Head of caudate nucleus (tissue), 42 donors: ENCODE measurements at places on chromosomes 7 and 10.
A peak's percentile ranks its signal among the peaks of the same experiment; 100 is the strongest.

GRCh38 chr10:74337330-74338016 is 186.5 kb downstream of the ADK start:
- DNase-seq, result no peak

DNA sequence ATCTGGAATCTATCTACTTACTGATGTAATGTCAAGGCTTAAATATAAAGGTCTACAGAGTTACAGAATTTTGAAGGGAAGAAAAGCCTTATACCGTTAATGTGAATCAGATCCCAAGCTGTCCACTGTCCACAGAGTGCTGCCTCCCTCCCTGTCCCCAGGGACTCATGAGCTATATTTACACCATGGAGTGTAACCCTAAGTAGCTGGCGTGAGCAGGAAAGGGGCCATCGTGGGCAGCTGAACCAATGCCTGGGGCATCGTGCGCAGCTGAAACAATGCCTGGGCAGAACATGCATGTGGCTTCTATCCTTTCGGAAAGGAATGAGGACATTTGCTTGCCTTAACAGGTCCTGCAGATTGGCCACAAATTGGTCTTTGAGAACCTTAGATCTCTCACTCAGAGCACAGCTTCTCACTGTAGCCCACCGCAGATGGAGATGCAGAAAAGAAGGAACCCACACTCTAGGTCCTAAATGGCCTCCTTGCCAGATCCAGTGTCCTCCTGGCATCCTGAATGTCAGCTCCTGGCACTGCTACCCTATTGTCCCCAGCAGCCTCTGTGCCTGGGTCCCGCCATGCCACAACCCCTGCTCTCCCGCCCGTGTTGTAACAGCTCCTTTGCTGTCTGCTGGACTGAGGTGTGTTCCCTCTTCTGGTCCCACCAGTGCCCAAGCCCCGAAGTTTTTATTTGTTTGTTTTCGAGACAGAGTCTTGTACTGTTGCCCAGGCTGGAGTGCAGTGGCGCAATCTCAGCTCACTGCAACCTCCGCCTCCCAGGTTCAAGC is 30.3 kb downstream of the CCDC3 start:
- DNase-seq, result no peak

GRCh38 chr7:141045842-141046620 is 27.8 kb upstream of the TMEM178B start:
- no peak for DNase-seq

DNA sequence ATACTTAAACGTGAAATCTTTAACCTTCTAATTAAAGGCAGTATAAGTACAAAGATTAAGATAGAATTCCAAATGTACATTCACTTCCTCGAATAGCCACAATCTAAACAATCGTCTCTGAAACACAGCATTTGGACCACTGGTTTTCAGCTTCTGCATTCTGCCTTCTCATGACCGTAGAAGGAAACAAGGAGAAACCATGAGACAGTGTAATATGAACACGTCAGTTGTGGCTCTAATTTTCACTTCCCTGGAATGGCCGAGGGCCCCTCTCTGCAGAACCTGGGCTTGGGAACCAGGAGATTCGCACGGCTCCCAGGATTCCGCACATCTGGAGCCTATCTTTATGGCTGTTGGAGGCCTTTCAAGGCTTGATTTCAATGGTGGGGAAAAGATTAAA is 189.3 kb downstream of the KLF6 start:
- no peak for DNase-seq

DNA sequence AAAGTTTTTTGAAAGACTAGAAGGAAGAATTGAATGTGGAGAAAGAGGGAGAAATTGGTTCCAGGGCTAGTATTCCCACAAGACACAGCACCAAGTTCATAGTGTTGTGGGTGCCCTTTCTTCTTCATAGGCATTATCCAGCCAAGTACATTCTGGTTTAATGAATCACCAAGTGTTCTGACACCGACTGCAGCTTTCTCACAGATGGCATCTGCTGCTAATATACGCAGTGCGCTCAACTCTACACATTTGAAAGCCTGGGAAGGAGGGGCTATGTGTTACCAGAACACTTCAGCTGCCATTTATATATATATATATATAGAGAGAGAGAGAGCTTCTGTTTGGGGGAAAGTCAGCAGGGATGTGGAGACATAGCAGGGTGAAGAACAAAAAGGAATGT is 1168.4 kb downstream of the GATA3 start:
- no peak for DNase-seq

DNA sequence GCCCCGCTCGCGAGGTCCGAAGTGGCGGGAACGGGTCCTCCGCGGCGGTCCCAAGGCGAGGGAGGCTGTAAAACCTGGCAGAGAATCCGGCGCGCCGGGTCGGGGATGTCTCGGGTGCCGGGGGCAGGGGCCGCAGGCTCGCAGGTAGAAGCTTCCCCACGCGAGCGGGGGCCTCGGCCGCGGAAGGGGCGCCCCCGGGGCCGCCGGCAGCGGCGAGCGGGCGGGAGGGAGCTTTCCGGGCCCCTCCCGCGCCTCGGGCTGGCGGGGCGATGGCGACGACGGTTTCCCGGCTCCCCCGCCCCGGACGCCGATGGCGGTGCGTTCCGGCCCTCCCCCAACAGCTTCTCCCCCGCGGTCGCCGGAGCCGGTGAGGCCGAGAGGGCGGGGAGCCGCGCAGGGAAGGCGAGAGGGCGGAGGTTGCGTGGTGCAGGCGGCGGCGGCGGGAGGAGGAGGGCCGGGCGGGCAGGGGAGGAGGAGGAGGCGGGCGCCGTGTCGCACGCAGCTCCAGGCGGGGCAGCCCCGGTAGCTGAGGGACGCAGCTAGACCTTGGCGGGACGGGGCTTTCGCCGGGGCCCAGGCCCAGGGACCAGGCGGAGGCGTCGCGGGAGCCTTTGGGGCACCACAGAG is at the start of gene CUL1:
Gene CUL1 (plus strand): TSS at position 507 of the 627 bp plus-strand sequence. CDS start 31,220 bp downstream, outside the sequence.
- DNase-seq, result peak; percentile 77

DNA sequence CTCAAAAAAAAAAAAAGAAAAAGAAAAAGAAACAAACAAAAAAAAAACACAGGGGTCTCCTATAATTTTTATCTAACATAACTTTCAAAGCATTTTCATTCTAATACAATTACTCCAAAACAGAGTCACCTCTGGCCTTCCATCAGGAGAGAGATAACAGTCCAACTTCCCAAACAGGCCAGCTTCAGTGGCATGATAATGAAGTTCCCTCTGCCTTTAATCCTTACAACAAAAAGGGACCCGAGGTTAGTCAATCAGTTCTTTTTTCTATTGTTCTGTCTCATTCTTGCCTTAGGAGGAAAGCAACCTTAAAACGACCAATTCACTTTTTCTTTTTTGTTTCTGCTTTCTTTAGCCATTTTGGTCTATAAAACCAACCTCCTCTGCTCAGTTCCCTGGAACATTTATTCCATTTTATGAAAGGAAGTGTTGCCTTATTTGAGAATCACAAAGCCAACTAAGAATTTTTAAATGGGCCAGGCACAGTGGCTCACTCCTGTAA is 16.5 kb upstream of the FXYD4 start:
- DNase-seq, result no peak

DNA sequence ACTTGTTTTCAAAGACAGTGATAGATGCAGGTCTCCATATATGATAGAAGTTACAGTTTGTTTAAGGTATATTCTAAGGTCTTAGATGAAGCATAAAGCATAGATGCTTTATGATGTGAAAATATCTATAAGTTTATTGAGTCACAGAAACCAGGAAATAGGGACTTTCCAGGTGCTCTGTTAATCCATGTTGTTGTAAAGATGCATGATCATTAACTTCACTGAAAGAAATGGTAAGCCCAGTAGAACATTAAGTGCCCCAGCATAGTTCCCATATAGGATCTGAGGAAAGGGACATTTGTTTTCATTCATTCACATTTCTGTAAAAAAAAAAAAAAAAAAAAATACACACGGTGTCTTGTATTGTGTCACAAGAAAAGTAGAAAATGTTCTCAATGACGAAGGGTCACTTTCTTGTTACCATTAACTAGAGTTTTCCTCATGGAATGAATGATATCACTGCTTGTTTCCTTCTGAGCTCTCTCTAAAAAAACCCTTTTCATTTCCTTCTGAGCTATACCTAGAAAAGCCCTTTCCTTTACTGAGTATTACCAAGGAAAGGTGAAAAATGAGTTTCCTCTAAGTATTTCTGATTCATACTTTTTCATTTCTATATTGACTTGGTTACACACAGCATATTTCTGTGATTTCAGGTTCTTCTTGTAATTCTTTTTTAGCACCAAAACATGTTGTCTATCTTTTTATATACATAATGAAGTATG is 105.2 kb downstream of the MACC1 start:
- no peak for DNase-seq

DNA sequence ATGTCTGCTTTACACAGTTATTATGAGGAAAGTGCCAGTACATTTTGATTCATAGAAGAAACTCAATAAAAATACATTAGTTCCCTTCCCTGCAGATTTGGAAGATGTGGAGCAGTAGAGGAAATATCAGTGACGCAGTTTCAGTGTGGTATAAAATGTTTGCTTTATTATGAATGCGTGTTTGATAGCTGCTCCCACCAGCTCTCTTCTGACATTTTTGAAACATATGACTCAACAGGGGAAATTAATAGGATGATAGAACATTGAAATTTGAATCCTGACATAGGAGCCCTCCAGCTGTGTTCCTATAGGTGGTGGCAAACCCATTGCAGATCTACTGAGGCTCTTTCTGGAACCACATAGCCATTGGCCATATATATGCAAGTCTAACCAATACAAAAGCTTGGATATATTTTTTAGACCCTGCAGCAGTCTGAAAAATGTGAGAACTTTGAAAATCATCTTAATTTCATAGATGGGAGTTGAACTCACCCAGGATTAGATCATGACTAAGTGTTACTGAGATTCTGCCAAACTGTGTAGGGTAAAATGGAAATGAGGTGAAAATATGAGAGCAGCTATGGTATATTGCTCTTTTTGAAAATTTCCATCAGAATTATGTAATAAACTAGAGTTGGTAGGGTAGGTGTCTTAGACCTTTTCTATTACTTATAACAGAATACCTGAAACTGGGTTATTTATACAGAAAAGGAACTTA is 47.8 kb downstream of the BZW2 start:
- no peak for DNase-seq

GRCh38 chr7:155979566-155979965 is 167.3 kb upstream of the SHH start:
- DNase-seq, result no peak

DNA sequence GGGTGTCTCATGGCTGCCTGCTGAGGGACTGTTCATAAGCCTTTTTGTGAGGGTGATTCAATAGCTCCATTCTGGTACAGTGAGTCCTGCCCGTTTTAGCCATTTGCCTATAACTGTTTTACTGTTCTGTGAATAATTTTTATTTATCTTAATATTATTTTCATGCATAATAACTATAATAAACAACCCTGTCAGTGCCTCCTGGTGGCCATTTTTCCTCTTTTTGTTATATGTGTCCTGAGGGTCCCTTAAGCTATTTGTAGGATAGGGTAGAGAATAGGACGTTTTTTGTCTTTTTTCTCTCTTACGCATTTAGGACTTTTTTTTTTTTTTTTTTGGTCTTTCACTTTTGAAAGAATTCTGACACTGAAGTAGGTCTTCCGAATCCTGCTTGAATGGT is 2.9 kb downstream of the C1QL3 start:
- DNase-seq, result no peak

DNA sequence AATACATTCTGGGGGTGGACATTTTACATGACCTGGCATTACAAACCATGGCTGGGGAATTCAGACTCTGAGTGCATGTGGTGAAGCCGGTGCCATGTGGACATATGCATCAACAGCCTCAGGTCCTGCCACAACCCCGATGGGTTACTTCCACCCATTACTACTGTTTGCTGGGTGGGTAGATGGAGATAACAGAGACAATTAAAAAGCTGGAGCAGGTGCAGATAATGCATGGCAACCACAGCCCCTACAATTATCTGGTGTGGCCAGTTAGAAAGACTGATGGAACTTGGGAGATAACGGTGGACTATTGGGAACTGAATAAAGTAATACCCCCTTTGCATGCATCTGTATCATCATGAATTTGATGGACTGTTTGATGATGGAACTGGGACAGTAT is 21.6 kb upstream of the ADAMTS14 start:
- no peak for DNase-seq

GRCh38 chr10:62618576-62619412 is 185.7 kb upstream of the ADO start:
- DNase-seq, result no peak

- peak; percentile 65 for DNase-seq
These were observed 804 bp downstream of the FRAT1 start for GRCh38 chr10:97319671-97320479.

DNA sequence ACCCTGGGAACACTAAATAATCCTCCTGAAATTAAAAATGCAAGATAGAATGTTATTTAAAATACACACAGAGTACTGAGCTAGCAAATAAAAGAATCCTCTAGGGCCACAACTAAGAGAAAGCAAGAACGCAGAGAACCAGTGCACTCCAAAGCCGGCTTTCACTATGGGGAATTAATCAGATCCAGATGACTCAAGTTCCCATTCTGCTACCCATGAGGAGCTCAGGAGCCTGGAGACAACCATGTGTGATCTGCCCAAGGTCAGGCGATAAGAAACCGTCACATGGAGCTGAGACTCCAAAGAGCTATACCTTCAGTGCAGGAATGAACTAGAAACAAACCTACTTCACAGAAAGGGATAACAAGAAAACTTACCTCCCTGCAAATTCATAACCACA is 19.5 kb upstream of the CYREN start:
- DNase-seq, result no peak

- DNase-seq, result no peak
These were observed 44.5 kb upstream of the ACBD5 start for GRCh38 chr10:27285093-27285492.

DNA sequence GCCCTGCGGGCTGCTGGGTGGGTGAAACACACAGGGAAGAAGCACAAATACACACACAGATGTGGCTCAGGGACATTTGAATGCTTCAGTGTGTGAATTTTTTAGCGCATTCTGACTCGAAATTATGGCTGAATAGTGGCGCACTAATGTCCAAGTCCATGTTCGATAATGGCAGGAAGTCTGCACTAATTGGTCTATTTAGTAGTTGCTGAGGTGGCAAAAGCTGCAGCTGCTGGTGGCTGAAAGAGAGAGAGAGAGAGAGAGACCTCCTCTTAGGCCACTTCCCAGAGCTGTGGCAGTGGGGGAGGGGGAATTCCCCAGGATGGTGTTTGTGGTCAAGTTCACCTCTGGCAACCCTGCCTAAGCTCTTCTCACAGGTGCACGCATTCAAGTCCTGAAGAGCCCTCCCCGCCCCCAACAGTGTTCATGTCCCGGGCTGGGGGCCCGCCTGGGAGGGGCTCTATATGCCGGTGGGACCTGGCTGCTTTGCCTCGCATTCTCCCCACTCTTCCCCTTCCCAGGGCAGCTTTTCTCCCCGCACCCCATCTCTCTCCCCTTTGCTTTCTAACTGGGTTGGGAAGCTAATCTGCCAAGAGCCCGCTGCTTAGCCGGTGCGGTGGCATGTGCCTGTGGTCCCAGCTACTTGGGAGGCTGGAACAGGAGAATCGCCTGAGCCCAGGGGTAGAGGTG is 6.0 kb upstream of the MNX1 start:
- no peak for DNase-seq

DNA sequence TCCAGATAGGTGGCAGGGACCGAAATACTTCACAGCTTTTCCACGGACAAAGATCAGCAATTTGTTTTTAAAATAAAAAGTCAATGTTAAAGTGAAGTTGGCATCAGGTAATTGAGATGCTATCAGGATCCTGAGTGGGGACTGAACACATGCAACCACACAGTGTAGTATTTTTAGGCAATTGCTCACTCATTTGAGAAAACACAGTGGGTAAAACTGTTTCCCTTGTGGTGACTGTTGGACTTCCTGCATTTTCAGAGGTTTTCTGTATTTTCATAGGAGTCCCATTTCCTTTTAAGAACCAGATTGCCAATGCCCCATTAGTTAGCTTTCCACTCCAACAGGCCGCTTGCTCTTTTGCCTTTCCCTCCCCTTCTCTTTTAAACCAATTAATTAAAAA is 159.5 kb upstream of the ZNF32 start:
- no peak for DNase-seq
